ENCODE measurements at places on chromosomes 12 and 14.

GRCh38 chr14:38205949-38206665, 1.6 kb upstream of the SSTR1 start:
- DNase-seq = no peak

DNA sequence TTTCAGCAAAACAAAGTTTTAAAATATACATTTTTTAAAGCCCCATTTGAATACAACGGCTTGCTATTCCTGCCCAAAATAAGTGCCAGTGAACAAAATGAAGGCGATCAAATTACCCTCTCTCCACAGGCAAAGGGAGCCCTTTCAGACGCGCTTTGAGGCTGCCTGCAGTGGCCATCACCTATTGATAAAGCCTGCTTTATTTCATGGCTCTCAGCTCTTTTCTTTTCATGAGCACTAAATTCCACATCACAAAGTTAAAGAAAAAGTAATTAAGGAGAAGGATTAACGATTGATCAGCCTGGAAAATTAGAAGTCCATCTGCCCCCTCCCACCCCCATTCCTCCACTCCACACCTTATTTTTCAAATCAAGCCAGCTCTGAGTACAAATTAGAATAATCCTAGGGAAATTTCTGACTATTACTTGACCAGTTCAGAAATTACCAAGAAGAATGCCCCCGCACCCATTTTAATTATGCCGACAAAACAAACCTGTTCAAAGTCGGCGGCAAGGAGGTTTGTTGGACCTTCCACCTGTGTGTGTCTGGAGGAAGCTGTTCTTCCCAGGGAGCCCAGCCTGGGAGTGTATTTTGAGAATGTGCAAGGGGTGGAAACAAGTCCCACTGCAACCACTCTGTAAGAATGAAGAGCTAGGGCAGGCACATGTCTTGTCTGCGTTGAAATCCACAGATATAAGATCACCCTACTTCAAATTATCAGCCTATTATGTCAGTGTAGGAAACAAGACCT, 64.2 kb upstream of the RIC8B start:
- DNase-seq = no peak

- DNase-seq = peak; percentile 31
Measured at GRCh38 chr14:60349663-60350365, 100.8 kb downstream of the PPM1A start.

- DNase-seq = no peak
Measured at GRCh38 chr12:102643879-102644575, 163.7 kb upstream of the IGF1 start.
